ENCODE measurements at places on chromosomes 2 and 18.

GRCh38 chr2:191170773-191171172, 20.0 kb upstream of the STAT4 start:
- no peak for DNase-seq

DNA sequence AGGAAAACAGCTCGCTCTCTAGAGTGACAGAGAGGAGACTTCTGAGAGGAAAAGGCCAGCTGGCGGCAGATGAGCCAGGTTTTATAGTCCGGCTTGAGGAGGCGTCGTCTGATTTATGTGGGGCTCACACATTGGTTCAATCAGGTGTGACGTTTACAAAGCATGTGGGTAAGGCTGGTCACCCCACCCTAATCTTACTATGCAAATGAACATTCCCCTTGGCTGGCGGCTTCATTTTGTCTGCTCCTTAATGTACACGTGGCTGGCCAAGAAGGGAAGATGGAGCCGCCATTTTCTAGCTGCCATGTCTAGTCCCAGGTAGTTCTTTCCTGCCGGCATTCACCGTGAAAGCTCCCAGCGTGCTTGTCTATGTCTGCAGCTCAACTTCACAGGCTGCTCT, 299.1 kb upstream of the SPRED2 start:
- no peak for DNase-seq

GRCh38 chr2:224077773-224078507, 38.9 kb upstream of the SERPINE2 start:
- DNase-seq: no peak

- no peak for DNase-seq
Measured at GRCh38 chr18:58584200-58585127, 44.4 kb downstream of the ALPK2 start.

Data from erythroblast (primary cell).